Posterior cingulate gyrus (tissue), 11 donors: ENCODE measurements at places on chromosomes 16 and 17.

GRCh38 chr17:5399767-5400166 is 19.7 kb downstream of the NUP88 start:
- DNase-seq = no peak

GRCh38 chr17:65529761-65530522 is 31.5 kb downstream of the AXIN2 start:
- no peak for DNase-seq

DNA sequence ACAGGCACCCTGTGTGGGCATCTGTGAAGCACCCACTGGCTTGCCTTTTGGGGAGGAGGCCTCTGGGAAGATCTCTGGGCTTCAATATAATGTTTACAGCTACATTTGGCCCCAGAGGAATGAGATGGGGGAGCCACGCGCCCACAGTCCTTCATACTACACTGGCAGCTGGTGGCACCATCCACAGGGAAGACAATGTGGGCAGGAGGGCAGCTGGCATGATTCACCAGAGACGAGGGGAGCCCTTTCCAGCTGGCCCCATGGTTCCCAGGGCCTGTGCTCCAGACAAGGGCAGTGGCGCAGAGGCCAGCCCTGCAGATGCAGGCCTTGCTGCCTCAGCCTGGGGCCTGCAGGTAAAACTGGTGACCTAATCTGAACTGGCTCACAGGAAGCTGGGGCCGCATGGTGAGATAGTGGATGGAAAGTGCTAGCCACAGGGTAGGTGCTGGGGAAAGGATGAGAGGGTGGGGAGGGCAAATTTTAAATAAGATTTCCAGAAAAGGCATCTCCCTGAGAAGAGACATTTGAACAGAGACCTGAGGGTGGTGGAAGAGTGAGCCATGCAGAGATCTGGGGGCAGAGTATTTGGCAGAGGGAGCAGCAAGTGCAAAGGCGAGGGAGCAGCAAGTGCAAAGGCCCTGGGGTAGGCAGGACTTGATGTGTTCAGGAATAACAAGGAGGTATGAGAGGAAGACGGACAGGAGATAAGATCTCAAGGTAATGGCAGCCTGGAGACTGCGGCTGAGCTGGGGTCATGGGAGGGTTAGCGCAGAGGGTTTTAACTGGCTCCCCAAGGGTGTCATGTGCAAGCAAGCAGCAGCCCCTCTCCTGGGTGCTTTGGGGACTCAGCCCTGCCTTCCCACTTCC is 12.1 kb upstream of the KCNJ12 start:
- no peak for DNase-seq

DNA sequence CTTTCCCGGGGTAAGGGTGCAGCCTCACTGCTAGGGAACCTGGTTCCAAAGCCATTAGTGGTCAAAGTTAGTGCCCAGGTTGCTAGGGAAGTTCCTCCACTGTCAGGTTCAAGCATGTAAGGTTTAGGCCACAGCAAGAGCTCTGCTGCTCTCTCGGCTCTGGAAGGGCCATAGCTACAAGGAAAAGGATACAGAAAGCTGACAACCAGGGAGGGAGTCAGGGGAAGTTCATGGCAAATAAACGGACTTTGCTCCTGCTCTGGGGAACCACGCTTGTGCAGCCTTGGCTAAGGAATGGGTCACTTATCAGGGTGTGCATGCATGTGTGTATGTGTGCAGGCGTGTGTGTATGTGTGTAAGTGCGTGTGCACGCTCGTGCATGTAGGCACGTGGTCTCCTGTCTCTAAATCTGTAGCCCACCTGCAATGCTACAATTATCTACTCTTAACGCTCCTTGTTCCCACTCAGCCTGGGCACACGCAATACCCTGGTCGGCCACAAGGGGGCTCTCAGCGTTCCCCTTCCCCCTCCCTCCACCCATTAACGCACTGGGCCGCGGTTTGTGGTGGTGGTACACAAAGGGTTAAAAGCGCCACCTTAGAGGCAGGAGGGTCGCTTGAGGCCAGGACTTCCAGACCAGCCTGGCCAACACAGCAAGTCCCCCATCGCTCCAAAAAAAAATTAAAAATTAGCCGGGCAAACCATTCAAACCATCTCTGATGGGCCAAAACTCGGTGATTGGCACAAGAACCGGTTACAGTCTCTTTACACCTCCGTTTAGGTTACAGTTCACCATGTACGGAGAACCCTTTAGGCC is 48.4 kb upstream of the KDM8 start:
- DNase-seq = peak; percentile 56

DNA sequence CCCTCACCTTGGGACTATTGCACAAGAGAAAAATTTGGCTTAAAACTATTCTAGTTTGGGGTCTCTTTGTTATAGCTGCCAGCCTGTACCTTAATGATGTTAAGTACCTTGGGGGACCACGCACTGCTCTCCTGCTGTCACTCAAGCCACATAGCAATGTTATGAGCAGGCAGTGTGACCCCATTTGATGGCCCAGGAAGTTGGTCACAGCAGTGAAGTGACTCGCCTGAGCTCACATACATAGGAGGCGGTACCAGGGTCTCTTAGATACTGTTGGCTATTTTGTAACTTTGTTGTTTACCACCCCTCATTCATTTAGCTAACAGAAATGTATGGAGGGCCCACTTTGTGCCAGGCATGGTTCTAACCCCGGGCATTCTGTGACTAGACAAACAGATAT is 16.4 kb downstream of the KCNG4 start:
- no peak for DNase-seq

DNA sequence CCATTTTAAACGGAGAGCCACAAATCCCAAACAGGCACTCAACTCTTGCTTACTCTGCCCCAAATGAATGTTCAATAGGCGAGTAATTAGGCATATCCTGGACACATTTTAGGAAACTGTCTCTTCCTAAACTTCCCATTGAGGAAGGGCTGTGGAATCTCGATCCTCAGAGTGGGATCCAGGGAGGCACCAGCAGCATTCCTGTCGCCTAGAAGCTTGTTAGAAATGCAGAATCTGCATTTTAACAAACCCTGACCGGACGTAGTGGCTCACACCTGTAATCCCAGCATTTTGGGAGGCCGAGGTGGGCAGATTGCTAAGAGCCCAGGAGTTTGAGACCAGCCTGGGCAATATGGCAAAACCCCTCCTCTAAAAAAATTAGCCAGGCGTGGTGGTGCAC is 95.6 kb downstream of the GAS7 start:
- no peak for DNase-seq

- peak; percentile 94 for DNase-seq
Measured at GRCh38 chr17:41801374-41802271, 10.1 kb downstream of the P3H4 start.

GRCh38 chr17:43014020-43014648 is 7.5 kb downstream of the IFI35 start:
- no peak for DNase-seq

DNA sequence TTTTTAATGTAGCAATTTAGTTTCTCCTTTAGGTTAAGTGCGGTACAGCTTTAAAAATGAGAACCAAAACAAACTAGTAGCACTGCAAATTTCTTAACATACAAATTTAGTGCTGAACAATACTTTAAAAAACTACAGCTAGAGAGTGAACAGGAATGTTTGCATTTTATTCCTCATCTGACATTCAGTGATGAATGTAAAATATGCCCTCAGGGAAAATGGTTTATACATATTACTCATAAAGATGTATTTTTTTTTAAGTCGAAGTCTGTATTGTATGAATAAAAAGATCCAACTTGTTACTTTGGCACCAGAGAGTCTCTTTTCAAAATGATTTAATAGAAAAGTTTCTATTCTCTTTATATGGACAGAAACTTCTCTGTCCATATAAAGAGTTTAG is 96.8 kb downstream of the BRIP1 start:
- no peak for DNase-seq

- DNase-seq = no peak
Measured at GRCh38 chr17:9936095-9936494, 31.0 kb upstream of the RCVRN start.

- no peak for DNase-seq
Measured at GRCh38 chr17:1714980-1715802, 5.0 kb upstream of the TLCD2 start.
